ENCODE measurements at places on chromosomes 7 and 10. TPM values are rescaled to one million over a fixed set of nuclear protein-coding genes. Genes with fewer than 3 reads are reported as not detected.

DNA sequence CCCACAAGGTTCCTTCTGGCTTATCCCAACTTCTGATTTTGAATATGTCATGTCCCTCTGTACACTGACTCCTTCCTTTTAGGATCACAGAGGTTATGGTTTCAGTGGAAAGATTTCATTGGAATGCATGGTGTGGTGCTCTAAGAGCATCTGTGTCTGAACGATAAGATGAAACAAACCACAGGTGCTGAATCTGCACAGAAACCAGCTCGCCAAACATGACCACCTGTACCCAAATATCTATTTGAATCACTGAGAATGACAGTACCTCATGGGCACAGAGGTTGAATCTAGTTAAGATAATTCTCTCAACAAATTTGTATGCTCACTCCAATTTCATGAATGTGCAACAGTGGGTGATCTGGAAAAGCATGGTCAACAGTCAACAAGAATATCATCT lies 105.3 kb downstream of the DGKI start:
- no peak for DNase-seq

DNA sequence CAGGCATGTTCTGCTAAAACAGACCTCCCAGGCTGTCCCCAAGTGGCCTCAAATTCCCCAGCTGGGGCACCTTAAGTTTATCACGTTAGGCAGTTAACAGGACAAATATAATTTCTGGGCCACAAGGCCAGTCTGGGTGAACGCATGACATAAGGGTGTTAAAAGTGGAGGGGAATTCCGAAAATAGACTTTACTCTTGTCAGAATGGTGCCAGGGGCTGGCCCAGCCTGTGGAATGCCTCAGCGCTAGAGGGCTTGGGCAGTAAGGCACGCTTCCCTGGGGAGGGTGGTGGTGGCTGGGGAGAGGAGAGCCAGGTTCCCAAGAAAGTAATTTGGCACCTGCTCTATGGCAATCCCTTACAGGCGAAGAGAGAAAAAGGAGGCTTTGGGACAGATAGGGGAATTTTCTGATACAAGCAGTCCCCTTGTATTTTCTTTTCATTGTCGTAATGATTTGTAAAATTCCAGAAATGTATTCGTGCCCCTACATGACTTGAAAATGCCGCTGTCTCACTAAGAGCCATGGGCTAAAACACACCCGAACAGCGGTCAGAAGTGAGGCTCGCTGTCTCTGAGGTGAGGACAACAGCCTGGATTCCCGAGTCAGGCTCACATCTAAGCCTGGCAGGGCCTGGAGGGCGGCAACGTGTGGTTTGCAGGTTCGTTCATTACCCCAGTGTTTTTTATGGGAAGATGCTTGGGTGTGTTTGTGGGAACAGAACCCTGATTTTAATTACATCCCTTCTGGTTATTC lies 463.2 kb upstream of the GALNT17 start:
- no peak for DNase-seq

MRLN gene
- total RNA-seq, result not detected

GRCh38 chr10:71817831-71818655 lies 33.0 kb downstream of the PSAP start:
- DNase-seq, result no peak

- no peak for DNase-seq
Observed at GRCh38 chr10:6171881-6172695, 30.6 kb upstream of the PFKFB3 start.

- no peak for DNase-seq
Observed at GRCh38 chr10:22824520-22824919, 103.3 kb upstream of the ARMC3 start.

DNA sequence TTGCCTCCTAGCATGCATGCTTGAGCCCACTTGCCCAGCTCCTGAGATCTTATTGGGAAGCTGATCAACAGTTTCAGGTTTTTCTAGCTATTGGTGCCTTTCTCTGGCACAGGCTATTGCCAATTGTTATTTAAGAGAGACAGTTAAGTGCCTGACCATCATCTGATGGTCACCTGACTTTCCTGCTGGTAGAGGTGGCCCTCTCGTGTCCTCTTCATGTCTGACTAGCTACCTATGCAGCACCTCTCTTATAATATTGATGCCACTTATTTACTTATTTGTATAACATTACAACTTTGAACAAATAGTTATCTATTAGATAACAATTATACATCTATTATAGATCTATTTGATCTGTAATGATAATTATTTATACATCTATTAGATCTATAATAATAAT lies 205.9 kb upstream of the SEMA3D start:
- no peak for DNase-seq

DNA sequence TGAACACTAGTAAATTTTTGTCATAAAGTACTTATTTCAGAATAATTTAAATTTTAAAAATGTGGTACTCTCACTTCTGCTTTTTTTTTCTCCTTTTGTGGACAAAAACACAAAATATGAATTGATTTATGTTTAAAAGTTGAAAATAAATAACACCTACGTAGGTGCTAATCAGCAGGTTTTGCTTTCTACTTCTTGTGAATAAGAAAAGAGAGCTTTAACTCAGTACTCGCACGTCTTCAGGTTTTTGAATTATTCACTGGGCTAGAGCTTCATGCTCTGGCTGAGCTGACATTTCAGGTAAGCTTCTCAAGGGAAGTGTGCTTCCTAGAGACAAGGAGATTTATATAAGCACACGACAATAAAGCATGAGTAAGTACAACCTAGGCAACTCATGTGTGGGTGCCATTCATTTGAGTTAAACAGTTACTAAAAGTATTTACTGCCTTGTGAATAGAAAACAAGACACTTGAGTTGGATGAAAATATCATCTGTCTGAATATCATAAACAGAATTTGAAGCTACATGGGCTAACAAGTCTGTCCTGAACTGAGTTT lies 190.0 kb upstream of the POT1 start:
- DNase-seq, result no peak

CEP55 gene
- 44.4 TPM for total RNA-seq

UTF1 gene
- total RNA-seq, result not detected

OR2A2 gene
- total RNA-seq, result not detected

Data from CD8-positive, alpha-beta memory T cell (primary cell).